ENCODE measurements at places on chromosomes 12 and 14.

- DNase-seq: peak; percentile 66
- H3K4me1 ChIP-seq: no peaks in the 10 kb centered on the region
- no peaks in the 10 kb centered on the region for H3K36me3 ChIP-seq
- H3K27me3 ChIP-seq: peaks cover 21% of the 10 kb centered on the region
Measured at GRCh38 chr14:29925101-29925722, 2.4 kb downstream of the PRKD1 start.

DNA sequence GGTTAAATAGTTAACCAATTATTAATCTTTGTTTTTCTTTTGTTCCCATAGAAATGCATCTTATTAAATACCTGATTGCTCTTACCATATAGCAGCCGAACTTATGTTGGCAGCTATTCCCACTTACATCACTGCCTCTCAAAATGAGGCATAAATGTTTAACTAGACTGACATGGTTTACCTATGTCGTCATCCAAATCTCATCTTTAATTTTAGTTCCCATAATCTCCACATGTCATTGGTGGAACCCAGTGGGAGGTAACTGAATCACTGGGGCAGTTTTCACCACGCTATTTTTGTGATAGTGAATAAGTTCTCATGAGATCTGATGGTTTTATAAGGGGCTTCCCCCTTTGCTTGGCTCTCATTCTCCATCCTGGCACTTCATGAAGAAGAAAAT is 499.2 kb upstream of the ATP2B1 start:
- no peaks in the 10 kb centered on the region for H3K27me3 ChIP-seq
- no peak overlapping the region for H3K4me3 ChIP-seq
- no peaks in the 10 kb centered on the region for H3K36me3 ChIP-seq
- H3K27ac ChIP-seq: no peak overlapping the region
- DNase-seq: no peak

DNA sequence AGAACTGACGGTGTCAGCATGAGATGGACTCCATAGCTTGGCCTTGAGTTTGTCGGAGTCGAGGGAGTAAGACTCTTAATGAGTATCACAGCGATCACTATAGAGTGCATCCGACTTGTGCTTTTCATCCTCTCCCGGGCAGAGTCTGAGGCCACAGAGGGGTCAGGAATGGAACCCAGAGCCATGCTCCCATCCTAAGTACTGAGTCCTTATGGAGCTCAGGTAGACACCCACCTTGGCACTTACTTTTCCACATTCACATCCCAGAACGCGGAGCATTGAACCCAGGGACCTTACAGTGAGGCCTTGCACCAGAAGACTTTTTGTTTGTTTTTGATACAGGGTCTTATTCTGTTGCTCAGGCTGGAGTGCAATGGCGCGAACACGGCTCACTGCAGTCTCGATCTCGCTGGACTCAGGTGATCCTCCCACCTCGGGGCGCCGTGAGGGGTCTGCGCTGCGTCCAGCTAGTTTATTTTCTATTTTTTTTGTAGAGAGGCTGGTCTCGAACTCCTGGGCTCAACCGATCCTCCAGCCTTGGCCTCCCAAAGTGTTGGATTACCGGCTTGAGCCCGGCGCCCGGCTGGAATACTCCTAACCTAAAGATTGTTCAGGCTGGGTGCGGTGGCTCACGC is 719 bp upstream of the SRSF9 start:
- H3K4me3 ChIP-seq: peak overlapping the region; percentile 95
- H3K27ac ChIP-seq: no peak overlapping the region
- H3K36me3 ChIP-seq: peaks cover 24% of the 10 kb centered on the region
- peaks cover 3% of the 10 kb centered on the region for H3K4me1 ChIP-seq
- no peak for DNase-seq

DNA sequence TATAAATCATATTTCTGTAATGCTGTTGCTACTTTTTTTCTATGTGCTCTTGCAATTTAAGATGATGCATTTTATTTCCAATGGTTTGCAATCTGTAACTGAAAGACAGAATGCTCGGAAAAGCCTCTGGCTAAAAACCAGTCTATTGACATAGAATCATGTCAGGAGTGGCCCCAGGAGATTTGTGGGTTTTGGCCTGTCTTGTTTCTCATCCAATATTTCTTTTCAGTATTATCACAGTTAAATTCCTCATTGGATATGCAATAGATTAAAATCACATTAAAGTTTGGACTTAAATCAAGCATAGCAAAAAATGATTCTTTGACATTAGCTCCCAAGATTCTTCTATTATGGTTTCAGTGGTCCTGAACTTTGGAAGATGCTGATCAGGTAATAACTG is 19.1 kb upstream of the SLC38A2 start:
- H3K36me3 ChIP-seq: peaks cover 7% of the 10 kb centered on the region
- no peak overlapping the region for H3K4me3 ChIP-seq
- H3K4me1 ChIP-seq: peaks cover 4% of the 10 kb centered on the region

DNA sequence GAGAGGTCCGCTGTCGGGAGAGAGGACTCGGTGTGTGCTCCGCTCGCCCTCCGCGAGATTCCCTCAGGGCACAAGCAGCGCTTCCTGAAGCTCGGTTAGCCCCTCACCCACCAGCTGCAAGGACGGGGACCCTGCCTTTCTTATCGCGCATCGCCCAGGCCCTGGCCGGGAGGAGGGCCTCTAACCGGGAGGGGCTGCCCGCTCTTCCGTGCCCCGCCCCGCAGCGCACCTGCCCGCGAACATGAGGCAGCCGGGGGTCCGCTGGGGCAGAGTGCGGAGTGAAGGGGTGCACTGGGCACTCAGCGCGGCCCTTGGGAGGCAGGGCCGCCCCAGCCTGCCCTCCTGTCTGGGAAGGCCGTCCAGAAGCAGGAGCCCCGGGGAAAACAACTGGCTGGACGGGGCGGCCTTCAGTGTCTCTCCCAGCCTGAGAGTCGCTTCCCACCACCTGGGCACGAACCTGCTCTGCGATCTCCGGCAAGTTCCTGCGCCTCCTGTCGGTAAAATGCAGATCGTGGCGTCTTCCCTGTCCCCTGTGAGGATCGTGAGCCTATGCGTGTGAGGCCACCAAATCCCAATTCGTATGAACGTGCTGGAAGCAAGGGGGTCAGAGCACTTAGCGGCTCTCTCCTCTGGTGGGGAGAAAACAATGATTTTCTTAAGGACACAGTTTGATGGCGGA is 28.0 kb upstream of the ADIPOR2 start:
- no peak overlapping the region for H3K27ac ChIP-seq
- peak; percentile 99 for DNase-seq
- H3K4me3 ChIP-seq: peak overlapping the region; percentile 69
- H3K27me3 ChIP-seq: peaks cover 7% of the 10 kb centered on the region

DNA sequence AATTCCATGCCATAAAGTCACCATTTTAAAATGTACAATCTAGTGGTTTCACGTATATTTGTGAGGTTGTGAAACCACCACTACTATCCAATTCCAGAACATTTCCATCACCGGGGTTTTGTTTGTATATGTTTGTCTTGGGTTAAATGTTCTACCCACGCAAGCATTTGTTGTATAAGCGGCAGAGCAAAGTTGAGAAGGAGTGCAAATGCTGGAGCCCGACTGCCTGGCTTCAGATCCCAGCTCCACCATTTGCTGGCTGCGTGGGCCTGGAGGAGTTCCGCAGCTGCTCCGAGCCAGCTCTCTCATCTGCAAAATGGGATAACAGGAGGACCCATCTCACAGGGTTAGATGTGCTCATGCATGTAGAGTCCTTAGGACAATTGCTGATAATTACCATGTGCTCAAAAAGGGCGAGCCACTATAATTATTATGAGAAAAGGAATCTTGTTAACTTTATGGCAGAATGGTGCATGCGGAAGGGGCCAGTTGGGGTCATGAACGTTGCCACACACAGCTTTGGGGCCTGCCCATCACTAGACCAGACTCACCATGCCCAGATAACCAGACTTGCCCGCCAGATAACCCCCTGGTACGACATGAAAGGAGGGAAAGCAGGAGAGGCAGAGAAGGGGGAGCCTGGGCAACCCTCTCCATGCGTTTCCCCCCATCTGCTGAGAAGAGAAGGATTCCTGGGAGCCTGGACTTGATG is 6.4 kb downstream of the ACTN1 start:
- DNase-seq: no peak
- peaks cover 90% of the 10 kb centered on the region for H3K36me3 ChIP-seq
- H3K27ac ChIP-seq: no peak overlapping the region

- H3K4me1 ChIP-seq: peaks cover 4% of the 10 kb centered on the region
- no peak overlapping the region for H3K4me3 ChIP-seq
- no peaks in the 10 kb centered on the region for H3K36me3 ChIP-seq
- no peaks in the 10 kb centered on the region for H3K27me3 ChIP-seq
- H3K27ac ChIP-seq: no peak overlapping the region
Measured at GRCh38 chr14:66088656-66089055, 397.5 kb upstream of the CCDC196 start.

DNA sequence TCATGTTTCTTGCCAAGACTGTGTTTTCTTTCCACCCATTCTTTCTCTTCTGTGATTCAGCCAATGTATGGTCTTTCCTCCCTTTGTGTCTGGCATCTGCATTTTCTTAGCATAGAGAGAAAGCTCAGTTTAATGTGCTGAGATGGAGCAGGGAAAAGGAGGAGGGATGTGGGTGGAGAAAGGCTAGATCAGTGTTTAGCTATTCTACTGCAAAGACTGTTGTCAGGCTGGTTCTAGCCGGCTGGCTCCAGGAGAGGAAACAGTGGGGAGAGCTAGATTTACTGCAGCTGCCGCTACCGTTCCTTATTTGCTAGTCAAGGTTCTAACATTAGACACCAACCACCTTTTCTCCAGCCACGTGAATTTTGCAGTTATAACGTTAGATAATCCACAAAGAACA is 5.2 kb upstream of the RIMKLB start:
- no peaks in the 10 kb centered on the region for H3K36me3 ChIP-seq
- DNase-seq: peak; percentile 88
- no peaks in the 10 kb centered on the region for H3K27me3 ChIP-seq
- peaks cover 2% of the 10 kb centered on the region for H3K4me1 ChIP-seq
- no peak overlapping the region for H3K4me3 ChIP-seq

DNA sequence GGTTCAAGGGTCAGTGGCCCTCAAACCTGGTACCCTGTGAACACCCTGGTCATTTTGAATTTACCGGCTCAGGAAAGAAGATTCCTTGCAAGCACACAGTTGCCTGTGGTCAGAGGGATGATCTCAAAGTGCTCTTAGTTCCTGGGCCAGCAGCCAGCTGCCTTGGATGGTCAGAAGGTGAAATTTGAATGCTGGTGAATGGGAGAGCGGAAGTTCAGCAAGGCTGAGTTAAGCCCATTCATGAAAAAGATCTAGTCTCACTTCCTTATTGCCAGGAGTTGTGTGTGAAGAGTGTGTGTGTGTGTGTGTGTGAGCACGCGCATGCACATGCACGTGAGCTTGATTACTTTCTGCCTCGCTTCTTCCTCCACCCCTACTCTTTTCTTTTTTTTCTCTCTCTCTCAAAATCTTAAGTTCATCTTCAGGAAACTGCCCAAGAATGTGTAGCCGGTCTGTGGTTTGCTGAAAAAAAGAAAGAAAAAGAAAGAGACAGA is 155.5 kb upstream of the CCND2 start:
- H3K36me3 ChIP-seq: no peaks in the 10 kb centered on the region
- no peak overlapping the region for H3K27ac ChIP-seq
- H3K27me3 ChIP-seq: no peaks in the 10 kb centered on the region
- H3K4me3 ChIP-seq: no peak overlapping the region

- H3K4me3 ChIP-seq: no peak overlapping the region
- DNase-seq: no peak
- H3K4me1 ChIP-seq: no peaks in the 10 kb centered on the region
- H3K27me3 ChIP-seq: no peaks in the 10 kb centered on the region
- no peak overlapping the region for H3K27ac ChIP-seq
Measured at GRCh38 chr12:12630850-12631249, 19.2 kb downstream of the CREBL2 start.

GRCh38 chr14:92922883-92923743 is at the start of gene CHGA:
CHGA (plus strand) TSS chr14:92923150; CDS start chr14:92923360, 210 bp downstream.
- no peak within 1 kb of the TSS for H3K27ac ChIP-seq
- peak within 1 kb of the TSS; percentile 69 for H3K4me3 ChIP-seq
- H3K4me1 ChIP-seq: peaks cover 9% of the 10 kb centered on the region
